ENCODE measurements at places on chromosomes 7 and 10.

DNA sequence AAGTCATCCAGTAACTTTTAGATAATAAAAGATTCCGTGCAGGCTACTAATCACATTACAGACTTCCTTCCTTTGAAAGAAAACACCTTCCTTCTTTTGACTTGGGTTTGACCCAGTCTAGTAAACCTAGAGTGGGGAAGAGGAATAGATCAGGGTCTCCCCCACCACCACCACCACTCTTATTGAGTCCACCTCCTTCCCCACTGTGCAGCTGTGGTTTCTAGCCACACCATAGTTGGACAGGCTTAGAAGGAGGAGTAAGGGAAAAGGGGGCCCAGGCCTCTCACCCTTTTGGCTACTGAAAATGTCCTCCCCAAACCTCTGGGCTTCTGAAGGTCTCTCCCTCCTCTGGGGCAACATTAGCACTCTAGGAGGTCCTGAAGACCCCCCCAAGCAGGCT lies 372.7 kb downstream of the CALN1 start:
- DNase-seq, result no peak

DNA sequence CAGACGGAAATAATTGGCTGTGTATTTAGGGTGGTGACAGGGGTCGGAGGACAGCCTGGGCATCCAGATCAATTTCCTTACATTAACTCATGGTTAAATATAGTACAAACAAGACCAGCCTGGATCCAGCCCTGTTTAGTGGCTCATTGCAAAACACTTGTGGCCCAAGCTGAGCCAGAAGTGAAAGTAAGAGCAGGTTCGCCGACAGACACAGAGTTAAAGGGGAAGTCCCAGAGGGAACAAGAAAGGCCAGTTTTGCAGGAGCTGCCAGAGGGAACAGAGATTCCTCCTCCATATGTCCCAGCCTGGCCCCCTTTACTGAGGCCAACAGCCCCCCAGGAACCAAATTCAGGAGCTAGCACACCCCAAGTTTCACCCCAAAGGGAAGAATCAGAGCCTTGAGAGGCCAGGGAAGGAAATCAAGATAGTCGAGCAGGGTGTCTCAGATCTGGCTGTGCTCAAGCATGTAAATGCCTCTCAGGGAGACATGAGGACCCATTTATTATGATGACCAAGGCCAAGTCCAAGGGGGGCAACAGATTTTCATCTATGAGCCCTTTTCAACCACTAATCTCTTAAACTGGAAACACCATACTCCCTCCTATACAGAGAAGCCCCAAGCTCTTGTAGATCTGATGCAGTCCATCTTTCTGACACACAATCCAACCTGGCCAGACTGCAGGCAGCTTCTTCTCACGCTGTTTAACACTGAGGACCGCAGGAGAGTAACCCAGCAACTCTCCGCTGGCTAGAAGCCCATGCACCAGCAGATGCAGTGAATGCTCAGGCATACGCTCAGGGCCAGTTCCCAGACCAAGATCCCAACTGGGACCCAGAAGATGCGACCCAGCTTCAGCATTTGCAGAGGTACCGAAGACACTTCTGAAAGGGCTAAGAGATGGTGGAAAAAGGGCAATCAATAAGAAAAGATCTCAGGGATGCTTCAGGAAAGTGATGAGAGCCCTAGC lies 15.9 kb upstream of the ADCK2 start:
- peak; percentile 28 for DNase-seq

- DNase-seq, result no peak
Measured at GRCh38 chr10:78255796-78256638, 222.4 kb downstream of the RPS24 start.

GRCh38 chr10:77230194-77230593 lies 407.4 kb downstream of the KCNMA1 start:
- DNase-seq, result no peak

GRCh38 chr10:8534096-8534495 lies 479.6 kb downstream of the GATA3 start:
- no peak for DNase-seq

- no peak for DNase-seq
Measured at GRCh38 chr7:118590107-118590506, 365.6 kb downstream of the ANKRD7 start.

DNA sequence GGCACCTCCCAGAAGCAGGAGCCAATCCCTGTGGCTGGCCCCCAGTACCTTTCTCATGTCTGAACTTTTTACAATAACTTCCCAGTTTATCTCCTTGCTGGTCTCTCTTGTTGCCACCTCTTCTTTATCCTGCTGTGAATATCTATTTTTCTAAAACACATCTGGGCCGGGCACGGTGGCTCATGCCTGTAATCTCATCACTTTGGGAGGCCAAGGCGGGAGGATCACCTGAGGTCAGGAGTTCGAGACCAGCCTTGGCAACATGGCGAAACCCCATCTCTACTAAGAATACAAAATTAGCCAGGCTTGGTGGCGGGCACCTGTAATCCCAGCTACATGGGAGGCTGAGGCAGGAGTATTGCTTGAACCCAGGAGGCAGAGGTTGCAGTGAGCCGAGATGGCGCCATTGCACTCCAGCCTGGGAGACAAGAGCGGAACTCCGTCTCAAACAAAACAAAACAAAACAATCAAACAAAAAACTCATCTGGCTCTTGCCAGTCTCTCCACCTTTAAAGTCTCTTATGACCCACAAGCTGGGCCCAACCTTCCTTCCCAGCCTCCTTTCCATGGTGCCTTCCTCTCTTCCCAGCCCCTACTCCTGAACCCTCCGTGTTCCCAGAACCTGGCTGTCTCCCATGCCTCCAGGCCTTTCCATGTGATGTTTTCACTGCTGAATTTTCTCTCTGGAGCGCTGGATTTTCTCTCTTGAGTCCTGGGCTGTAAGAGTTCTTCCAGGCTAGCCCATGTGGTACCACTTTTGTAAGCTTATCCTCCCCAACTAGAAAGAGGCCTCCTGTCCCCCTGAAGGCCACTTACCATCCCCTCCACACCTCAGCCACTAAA lies 51.3 kb downstream of the HIP1 start:
- DNase-seq, result no peak

- no peak for DNase-seq
Measured at GRCh38 chr7:73758581-73759138, 11.4 kb downstream of the CLDN3 start.

DNA sequence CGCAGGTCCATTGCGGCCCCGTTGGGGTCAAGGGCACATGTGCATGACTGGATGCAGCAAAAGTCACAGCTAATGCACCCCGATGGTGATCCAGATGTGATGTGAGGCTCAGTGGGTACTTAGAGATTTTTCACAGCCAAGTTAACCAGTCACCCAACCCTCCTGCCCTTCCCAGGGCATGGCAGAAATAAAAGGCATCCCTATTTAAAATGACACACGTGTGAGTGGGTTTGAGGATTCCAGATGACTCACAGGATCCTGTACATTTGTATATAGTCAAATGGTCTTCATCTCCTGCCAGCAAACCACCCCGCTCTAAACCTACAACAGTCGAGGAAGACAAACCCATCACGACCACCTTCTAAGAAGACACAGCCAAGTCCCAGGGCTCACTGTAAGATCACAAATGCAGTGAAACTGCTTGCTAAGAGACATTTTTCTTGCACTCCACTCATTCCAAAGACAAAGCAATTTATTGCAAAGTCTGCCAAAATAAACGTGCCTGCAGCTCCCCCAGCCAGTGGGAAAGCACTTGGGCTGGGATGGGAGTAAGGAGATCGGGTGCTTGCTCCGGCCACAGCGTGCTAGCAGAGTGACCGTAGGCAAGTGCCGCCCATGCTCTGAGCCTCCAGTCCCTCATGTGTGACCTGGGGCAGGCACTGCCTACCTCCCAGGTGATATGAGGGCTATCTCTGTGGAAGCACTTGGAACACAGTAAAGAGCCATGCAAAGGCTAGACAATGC lies 86.6 kb upstream of the MACROH2A2 start:
- no peak for DNase-seq

- no peak for DNase-seq
Measured at GRCh38 chr10:70509757-70510147, 31.2 kb downstream of the PALD1 start.

GRCh38 chr7:149145031-149145845 lies 2.0 kb upstream of the ZNF398 start:
- DNase-seq, result no peak

DNA sequence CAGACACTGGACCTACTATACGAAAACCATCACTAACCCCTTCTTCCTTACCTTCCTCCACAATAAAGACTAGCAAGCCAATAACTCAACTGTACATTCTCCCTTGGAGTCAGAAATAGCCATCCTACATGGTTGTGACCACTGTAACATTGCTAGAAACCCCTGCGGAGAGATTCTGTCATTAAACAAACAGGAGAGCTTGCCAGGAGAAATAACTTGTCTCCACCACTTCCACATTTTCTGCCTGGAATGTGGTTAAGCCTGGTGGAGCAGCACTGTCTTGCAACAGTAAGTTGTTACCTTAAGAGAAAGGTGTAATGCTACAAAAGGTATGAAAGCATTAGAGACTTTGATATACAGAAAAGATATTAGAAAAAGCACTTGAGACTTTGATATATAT lies 45.8 kb downstream of the THSD7A start:
- no peak for DNase-seq

DNA sequence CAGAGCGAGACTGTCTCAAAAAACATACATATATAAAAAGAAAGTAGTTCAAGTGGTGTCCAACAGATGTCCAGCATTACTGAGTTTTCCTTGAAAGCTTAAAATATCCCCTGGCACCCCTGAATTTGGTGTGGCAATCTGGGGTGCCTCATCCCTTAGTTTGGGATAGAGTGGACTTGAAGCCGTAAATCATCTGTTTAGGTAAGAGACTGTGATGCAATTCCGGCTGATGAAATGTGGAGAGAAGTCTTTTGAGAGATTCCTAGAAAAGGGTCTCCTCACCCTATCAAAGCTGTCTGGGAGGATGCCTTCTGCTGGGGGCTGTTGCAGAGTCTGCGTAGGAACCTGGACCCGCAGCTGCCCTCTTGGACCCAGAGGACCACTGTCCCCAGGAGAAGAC lies 408.0 kb downstream of the RPS24 start:
- DNase-seq, result no peak

- DNase-seq, result no peak
Measured at GRCh38 chr10:100662067-100662466, 83.3 kb upstream of the PAX2 start.

GRCh38 chr7:20798081-20798693 lies 11.5 kb upstream of the SP8 start:
- DNase-seq, result no peak

GRCh38 chr7:84194484-84195271 lies at the start of gene SEMA3A:
Gene SEMA3A (minus strand): TSS chr7:84194789. CDS start chr7:84194586, 203 bp downstream.
- DNase-seq, result peak; percentile 22

GRCh38 chr10:132309879-132310591 lies 2.3 kb upstream of the STK32C start:
- DNase-seq, result no peak

- no peak for DNase-seq
Measured at GRCh38 chr7:4136036-4136435, 546.1 kb upstream of the FOXK1 start.

DNA sequence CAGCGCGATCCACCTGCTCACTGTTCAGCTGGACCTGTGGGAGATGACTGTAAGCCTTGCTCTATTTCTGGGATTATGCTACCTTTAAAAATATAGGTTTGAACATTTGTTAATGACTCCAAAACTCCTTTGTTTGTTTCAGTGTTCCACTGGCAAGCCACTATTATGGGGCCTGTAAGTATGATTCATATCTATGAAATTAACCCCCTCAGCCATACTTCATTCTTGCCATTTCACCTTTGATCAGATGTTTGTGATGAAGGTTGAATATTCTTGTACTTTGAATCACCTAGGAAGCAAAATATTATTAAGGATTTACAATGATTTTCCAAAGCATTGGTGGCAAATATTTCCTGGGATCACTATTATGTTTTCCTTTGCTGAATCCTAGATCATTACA lies 23.9 kb upstream of the TFAM start:
- DNase-seq, result no peak

DNA sequence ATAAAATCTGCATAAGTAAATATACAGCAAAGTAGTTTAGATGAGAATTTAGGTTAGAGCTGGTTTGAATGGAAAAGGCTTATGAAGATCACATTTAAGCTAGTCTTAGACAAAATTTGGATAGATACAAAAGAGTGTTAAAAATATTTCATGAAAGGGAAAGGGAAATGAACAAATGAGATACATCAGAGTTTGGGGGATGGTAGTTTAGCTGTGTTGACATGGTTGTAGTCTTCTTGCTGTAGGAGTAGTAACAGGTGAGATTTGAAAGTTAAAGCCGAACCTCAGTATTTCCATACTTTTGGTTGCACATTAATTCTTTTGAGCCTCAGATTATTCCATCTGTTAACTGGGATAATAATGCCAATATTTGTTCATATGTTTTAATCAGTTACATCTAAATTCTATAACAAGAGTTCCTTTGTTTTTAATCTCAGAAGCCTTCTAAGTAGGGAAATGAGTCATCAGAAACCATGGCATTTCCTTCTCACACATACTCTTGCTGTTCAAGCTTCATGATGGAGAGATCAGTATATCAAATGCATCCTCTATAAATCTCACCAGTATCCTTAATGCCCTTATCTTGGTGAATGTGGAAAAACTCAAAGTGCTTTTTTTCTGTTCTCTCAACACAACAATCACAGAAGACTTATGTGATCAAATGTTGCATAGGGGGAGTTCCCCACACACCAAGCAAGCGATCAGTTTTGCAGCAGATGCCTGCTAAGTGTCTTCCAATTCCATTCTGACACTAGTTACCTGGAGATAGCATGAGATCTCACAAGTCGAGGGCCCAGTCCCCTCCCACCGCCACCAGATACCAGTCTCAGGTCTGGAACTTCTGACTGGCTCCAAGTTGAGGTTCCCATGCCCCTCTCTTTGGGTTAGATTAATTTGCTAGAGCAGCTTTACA lies 84.7 kb downstream of the MAPK8 start:
- peak; percentile 5 for DNase-seq

DNA sequence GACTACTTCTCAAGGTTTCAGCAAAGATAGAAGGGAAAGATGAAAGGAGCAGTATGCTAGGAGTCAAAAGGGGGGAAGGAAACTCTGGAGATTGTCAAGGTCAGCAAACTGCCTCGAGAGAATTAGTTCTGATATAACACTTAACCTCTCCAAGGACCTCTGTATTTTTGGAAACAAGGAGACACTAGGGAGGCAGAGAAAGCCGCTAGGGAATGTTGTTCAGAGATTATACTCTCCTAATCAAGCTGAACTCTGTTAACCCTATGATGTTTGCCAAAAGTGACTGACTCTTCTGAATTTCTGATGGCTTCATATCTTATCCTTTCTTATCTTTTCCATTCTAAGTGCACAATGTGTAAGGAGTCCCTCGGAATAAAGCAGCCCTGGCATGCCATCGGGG lies 27.1 kb downstream of the CREM start:
- DNase-seq, result no peak

DNA sequence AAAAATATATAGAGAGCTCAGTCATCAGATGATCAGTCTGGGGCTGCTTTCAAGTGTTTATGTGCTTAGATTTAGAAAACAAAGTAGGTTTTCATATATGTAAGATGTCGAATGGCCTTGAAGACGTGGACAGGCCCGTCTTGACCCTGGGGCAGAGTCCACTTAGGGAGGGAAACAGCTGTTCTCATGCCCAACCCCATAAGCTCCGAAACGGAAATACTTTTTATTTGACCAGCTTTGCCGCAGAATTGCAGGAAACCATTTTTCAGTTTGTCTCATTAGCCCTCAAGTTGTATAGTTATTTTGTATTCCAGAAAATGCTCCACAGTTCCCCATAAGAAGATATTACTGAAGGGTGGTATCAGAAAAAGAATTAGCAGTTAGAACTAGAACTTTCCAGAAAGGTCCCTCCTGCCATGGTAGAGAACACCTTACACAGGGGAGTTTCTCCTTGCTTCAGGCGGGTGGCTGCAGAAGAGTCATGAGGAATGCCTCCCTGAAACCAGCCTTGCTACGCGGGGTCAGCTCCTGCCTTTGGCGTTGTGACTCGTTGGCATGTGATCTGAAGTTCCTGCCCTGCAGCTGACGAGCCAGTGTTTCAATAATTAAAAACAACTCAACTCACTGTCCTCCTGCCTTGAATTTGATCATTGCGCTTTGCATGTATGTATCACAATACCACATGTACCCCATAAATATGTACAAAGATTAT lies 192.7 kb downstream of the CELF2 start:
- DNase-seq, result no peak
